ENCODE measurements at places on chromosomes 3 and 15.

DNA sequence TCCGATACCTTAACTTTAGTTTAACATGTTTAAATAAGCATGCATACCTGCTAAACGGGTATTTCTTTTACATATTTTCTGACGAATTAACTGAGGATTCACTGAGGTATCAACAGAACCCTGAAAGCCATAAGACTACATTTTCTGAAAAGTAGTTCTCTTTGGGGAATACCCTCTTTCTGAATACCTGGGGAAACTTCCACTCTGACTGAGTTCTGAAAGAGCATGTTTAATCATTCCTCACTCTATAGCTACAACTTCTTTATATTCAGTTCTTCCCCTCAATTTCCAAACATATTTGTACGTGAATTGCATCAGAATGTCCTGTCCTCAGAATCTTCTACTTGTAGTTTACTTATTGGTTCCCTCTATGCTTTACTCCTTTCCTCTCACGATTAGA lies 403.0 kb downstream of the ROBO1 start:
- no peak for DNase-seq

- DNase-seq: no peak
These were observed 2.6 kb upstream of the XYLB start for GRCh38 chr3:38343797-38344594.

- no peak for DNase-seq
These were observed 24.3 kb upstream of the MASP1 start for GRCh38 chr3:187315872-187316271.

DNA sequence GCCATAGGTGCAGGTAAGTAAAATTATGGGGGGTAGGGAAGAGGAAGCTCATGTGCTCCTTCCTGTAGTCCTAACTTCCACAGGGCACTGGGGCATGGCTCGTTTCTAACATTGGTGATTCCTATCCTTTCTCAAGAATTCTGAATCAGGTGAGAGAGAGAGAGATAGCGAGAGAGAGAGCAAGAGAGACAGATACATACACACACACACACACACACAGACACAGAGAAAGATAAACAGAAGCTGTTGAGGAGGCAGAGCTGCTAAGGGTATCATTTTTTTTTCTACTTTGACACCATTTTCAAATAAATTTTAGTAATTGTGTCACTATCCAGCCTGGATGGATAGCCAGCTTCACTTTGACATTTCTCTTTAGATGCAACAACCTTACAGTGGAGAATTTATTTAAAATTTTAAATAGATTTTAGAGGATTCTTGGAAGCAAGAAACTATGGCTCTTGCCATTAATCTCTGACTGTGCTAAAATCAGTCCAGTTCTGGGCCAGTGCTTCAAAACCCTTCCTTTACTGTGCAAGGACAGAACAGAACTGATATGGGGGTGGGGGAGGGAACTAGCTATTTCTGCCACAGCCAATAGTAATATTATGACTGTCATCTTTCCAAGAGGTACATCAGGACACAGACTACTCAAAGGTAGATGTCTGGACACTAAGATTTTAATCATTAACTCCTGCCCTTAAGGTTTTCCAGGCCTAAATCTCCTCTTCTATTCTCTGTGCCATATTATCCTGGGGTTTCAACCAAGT lies 14.6 kb upstream of the RAMAC start:
- no peak for DNase-seq

- peak; percentile 76 for DNase-seq
These were observed 107.7 kb upstream of the SLC6A11 start for GRCh38 chr3:10708216-10708893.

- no peak for DNase-seq
These were observed 21.6 kb downstream of the COL8A1 start for GRCh38 chr3:99659951-99660350.

GRCh38 chr15:84037301-84037700 lies 198.3 kb upstream of the GOLGA6L4 start:
- DNase-seq: no peak

DNA sequence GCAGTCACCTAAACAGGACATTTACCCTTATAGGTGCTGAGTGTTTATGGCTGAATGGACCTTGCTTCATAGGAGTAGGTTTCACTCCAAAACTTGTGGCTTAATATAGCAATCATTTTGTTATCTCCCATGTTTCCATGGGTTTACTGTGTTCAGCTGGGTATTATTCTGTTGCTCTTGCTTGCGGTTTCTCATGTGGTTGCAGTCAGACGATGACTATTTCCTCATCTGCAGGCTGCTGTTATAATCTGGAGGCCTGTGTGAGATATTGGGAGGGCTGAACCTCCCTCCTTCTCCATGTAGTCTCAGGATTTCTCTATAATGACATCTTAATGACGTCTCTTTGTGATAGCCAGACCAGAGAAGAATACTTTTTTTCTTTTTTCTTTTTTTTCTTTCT lies 98.1 kb downstream of the ZPLD1 start:
- DNase-seq: no peak

GRCh38 chr15:67300266-67301025 lies 45.9 kb downstream of the IQCH start:
- no peak for DNase-seq

All from retina (tissue), 1 donor.